ENCODE measurements at places on chromosomes 13 and 19. TPM values are rescaled to one million over a fixed set of nuclear protein-coding genes. Genes with fewer than 3 reads are reported as not detected.

ACP7 gene
- not detected for total RNA-seq

CCDC169 gene
- total RNA-seq: 1.3 TPM

CBARP gene
- 6.8 TPM for total RNA-seq

ZNF175 gene
- 8.5 TPM for total RNA-seq

IGFL2 gene
- total RNA-seq: not detected

RAB4B gene
- total RNA-seq: 11.7 TPM

COX7A1 gene
- 11.7 TPM for total RNA-seq

DZIP1 gene
- total RNA-seq: 44.5 TPM

FOXO1 gene
- total RNA-seq: 1.1 TPM

All from placental pericyte (primary cell).